ENCODE measurements at places on chromosomes 1 and 21. TPM values are rescaled to one million over a fixed set of nuclear protein-coding genes. Genes with fewer than 3 reads are reported as not detected.

The NFASC gene
- 0.17 TPM for total RNA-seq

The SMIM1 gene
- total RNA-seq, result 0.17 TPM

The CD5L gene
- not detected for total RNA-seq

The CYB561D1 gene
- 4.7 TPM for total RNA-seq

The PROK1 gene
- not detected for total RNA-seq

The SYNC gene
- total RNA-seq, result 13.9 TPM

The PAQR7 gene
- total RNA-seq, result 18.0 TPM

The LMX1A gene
- not detected for total RNA-seq

The GRHL3 gene
- not detected for total RNA-seq

The ADCY10 gene
- not detected for total RNA-seq

The COL16A1 gene
- total RNA-seq, result 0.26 TPM

The BATF3 gene
- 1.1 TPM for total RNA-seq

The RRP15 gene
- total RNA-seq, result 5.3 TPM
